ENCODE measurements at places on chromosomes 11 and 22.

GRCh38 chr11:92941676-92942571 is 27.5 kb upstream of the MTNR1B start:
- DNase-seq: no peak

DNA sequence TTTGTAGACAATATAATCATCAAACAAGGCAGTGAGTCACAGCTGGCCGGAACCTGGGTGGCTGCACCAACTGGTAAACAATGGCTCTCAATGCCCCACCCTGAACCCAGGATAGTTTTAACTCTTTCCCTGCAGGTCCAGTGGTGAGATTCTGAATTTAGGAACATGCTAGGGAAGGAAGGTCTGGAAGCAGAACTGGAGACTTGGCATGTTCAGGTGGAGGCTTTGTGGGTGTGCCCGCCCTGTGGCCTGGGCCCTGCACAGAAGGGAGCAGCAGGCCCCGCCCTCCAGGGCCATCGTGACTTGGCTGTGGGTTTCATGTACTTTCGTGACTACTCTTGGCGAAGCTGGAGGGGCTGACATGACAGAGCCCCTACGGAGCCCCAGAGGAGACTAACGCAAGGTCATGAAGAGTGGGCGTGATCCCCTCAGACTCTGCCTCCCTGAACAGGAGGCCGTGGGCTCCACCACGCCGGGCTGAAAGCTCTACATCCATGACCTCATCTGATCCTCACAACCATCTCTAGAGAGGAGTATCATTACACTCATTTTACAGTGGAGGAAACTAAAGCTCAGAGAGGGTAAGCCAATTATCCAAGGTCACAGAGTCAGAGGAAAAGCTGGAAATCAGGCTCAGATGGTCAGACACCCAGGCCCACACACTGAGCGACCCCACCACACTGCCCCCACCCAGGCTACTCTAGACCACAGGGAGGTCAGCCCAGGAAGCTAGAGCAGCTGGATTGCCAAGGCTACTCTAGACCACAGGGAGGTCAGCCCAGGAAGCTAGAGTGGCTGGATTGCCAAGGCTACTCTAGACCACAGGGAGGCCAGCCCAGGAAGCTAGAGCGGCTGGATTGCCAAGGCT is 27.3 kb downstream of the MAFF start:
- peak; percentile 13 for DNase-seq

GRCh38 chr22:23074451-23074850 is 4.1 kb downstream of the GNAZ start:
- DNase-seq: no peak

DNA sequence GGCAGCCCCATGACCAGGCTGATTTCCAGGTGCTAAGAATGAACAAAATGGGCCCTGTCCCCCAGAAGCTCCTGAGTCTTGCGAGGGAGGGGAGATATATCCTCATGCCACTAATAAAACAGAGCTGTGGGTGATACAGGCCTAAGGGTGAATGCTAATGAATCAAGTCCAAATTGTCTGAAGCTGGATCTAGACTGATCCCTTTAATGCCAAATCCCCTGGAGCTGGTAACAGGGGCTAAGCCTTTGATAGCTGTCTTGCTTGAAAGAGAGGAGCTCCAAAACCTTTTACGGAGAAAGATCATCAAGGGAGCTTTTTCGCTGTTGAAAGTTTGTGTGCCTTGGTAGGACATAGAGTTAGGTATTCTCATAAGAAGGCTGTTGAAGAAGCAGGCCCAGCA is 79.7 kb downstream of the PPFIBP2 start:
- DNase-seq: no peak
